ENCODE measurements at places on chromosomes 11 and 22. TPM values are rescaled to one million over a fixed set of nuclear protein-coding genes. Genes with fewer than 3 reads are reported as not detected.

DNA sequence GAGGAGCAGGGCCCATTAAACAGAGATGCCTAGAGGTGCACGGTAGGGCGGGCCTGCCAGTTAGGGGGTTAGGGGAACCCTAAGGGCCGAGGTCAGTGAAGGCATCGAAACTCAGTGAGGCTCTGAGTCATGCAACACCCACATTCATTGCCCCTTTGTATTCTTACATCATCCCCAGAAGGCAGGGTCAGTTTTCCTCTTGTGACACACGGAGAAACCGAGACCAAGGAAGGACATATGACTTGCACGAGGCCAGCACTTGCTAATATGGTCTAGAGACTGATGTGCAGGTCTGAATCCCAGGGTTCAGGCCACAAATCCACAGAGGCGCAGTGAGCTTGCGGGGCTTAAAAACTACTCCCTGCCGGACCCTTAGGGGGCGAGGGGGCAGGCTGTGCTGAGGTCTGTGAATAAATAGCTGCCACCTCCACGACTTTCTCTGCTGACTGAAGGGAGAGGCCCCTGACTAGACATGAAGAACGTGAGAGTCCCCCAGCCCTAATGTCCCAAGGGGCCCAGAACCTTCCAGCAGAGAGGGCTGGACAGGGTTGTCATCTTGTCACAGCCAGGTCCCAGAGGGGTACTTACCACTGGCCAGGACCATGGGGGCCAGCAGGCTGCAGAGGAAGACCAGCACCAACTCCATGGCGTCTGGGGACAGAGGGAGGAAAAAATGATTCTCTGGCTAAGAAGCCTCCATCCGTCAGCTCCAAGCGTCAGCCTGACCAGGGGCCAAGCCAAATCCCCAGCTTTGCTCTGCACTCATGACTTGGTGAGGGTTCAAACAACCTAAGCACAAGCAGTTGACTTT lies 17.8 kb upstream of the FXYD2 start:
- peaks cover 27% of the 10 kb centered on the region for H3K4me1 ChIP-seq
- no peaks in the 10 kb centered on the region for H3K27me3 ChIP-seq
- H3K4me3 ChIP-seq, result no peak overlapping the region
- H3K27ac ChIP-seq, result no peak overlapping the region
- DNase-seq, result no peak
- peaks cover 21% of the 10 kb centered on the region for H3K36me3 ChIP-seq

Gene APIP
- 24.0 TPM for total RNA-seq

Gene DEPDC7
- not detected for total RNA-seq

Gene PRR33
- total RNA-seq, result not detected

- peaks cover 18% of the 10 kb centered on the region for H3K4me1 ChIP-seq
- H3K27me3 ChIP-seq, result peaks cover 72% of the 10 kb centered on the region
- no peak overlapping the region for H3K27ac ChIP-seq
- H3K4me3 ChIP-seq, result peak overlapping the region; percentile 66
- no peaks in the 10 kb centered on the region for H3K36me3 ChIP-seq
- no peak for DNase-seq
Observed at GRCh38 chr11:47185305-47186075, 744 bp downstream of the PACSIN3 start.

DNA sequence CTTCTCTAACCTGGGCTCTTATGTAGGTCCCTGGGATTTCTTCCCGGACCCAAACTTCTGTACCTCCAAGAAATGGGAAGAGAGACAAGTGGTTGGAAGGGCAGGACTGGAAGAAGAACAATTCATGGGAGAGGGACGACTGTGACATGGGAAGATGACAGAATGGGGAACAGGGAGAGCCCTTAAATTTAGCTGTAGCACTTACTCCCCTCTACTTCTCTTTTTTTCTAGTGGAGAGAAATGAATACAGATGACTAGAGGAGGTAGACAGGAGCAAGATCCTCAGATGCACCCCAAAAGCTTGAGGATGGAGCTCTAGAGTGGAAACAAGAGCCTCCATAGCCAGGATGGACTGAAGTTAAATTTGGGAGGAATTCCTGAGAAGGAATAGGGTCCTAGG lies 2.3 kb downstream of the RHOG start:
- H3K27ac ChIP-seq, result peak overlapping the region; percentile 98
- H3K4me1 ChIP-seq, result peaks cover 55% of the 10 kb centered on the region
- peak overlapping the region; percentile 96 for H3K4me3 ChIP-seq
- DNase-seq, result no peak
- H3K27me3 ChIP-seq, result no peaks in the 10 kb centered on the region
- H3K36me3 ChIP-seq, result no peaks in the 10 kb centered on the region

GRCh38 chr22:46033256-46034200 lies 56.6 kb upstream of the WNT7B start:
- H3K4me3 ChIP-seq, result no peak overlapping the region
- H3K4me1 ChIP-seq, result peaks cover 5% of the 10 kb centered on the region
- DNase-seq, result peak; percentile 25
- no peak overlapping the region for H3K27ac ChIP-seq
- no peaks in the 10 kb centered on the region for H3K27me3 ChIP-seq

DNA sequence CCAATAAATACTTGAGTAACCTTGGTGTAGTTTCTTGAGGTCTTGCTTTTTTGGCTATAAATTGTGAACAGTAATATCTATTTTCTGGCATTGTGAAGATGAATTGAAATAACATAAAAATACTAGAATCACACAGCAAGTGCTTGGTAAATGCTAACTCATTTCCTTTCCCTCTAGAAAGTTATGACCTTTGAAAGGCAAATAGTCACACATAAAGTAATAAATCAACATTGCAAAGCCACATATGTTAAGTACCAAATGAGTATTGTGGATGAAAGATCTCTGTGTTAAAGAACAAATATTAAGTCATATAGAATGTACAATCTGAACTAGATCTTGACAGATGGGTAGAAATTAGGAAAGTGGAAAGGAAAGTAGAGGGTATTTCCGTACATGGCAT lies 559.6 kb upstream of the CCDC90B start:
- H3K27ac ChIP-seq, result no peak overlapping the region
- no peaks in the 10 kb centered on the region for H3K4me1 ChIP-seq

DNA sequence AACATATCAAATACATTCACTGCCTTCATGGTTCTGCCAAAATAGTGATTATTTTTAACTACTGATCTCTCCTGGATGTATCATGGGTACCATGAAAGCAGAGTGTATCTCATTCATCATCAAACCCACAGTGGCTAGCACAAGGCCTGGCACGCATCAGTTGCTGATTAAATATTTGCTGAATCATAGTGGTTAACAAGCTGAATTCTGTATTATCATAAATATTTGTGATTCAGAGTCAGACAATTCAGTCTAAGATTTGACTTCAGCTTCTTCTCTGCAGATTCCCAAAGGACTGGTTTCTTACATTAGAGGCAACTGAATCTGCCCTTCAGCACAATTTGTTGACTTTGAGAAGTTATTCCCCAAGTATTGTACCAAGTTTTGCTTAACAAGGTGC lies 715.8 kb upstream of the LRRC4C start:
- H3K4me1 ChIP-seq, result no peaks in the 10 kb centered on the region
- no peak overlapping the region for H3K27ac ChIP-seq
- no peak for DNase-seq
- H3K36me3 ChIP-seq, result no peaks in the 10 kb centered on the region
- no peaks in the 10 kb centered on the region for H3K27me3 ChIP-seq

DNA sequence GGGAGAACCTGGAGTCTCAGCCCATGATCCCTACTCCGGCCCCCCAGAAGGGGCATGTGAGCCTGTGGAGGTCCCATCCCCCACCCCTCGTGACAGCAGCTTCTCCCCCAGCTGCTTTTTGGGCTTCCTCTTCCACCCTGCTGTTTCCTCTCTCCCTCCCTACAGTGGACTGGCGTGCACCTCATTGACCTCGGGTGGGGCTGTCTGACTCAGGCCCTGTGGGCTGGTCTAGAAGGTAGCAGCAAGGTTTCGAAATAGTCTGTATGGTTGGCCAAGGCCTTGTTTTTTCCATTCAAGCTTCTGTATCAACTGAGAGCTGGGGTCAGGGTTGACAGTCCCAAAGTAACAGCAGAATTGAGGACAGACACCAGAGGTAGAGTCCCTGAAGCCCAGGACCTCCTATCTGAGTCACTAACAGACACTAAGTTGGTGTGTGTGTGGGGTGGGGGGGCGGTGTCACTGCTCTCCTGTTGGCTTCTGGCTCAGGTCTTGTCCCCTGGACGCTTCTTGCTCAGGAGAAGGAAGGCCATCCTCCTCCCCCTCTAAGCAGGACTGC lies 7.7 kb downstream of the SLC37A2 start:
- H3K27ac ChIP-seq, result peak overlapping the region; percentile 50
- no peak overlapping the region for H3K4me3 ChIP-seq
- DNase-seq, result peak; percentile 90
- H3K36me3 ChIP-seq, result no peaks in the 10 kb centered on the region

Data from spleen (tissue), 13 donors.